ENCODE measurements at places on chromosomes 3 and 15.

GRCh38 chr3:186530415-186530814 is 13.8 kb downstream of the CRYGS start:
- no peak for DNase-seq

DNA sequence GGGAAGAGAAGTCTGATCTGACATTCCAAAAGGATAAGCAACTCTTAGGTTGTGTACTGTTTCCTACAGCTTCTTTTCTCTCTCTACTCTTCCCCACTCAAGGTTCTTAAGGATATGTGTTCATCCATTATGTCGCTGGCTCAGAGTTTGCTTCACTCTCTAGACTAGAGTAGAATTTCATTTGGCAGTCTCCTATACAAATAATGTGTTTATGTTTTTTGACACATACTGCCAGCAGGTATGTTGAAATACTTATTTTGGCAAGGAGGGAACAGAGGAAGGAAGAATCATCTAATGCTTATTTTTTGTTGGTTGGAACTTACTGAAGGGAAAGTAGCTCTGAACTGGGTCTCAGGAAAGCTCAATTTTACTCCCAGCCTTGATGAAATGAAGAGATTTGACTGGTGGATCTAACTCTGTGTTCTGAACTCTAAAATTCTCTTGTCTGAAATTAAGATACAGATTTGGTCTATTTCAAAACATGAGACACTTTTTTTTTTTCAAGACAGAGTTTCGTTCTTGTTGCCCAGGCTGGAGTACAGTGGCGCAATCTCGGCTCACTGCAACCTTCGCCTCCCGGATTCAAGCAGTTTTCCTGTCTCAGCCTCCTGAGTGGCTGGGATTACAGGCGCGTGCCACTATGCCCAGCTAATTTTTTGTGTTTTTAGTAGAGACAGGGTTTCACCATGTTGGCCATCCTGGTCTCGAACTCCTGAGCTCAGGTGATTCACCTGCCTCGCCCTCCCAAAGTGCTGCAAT is 7.6 kb upstream of the EMC3 start:
- DNase-seq: no peak

GRCh38 chr3:1692428-1692827 is 406.2 kb upstream of the CNTN4 start:
- no peak for DNase-seq

GRCh38 chr3:78434801-78435200 is 1333.0 kb downstream of the ROBO1 start:
- DNase-seq: no peak

GRCh38 chr3:140597792-140598191 is 80.1 kb upstream of the TRIM42 start:
- no peak for DNase-seq

DNA sequence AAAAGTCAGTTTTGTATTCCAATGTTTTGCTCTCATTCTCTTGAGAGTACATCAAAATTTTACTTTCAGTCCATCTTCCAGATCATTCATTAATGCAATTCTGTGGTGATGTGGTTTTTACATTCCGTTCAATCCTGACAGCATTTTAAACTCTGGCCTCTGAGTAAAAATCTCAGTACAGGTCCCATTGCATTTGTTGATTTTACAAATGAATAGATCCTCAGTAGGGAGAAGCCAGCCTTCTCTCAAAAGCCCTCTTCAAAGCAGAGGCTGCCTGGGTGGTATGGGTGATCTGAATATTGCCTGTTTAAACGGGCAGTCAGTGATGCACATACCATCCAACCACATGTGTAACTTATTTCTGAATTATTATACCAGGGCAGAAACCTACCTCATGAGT is 72.5 kb upstream of the TSC22D2 start:
- DNase-seq: no peak

DNA sequence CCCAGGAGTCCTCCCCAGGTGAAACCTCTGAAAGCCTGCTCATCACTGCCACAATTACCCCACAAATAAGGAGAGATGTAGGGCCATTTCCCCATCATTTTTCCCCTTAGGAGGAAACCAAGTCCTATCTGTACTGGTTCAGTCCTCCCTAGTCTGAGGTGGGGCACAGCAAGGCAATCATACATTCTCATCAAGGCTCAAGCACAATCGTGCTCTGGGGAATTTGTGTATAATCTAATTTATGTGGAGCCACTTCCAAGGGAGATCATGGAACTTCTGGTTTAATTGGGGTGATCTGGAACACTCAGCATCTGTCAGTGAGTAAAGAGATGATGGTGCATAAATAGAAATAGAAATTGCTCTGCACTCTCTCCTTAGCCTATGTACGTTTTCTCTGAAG is 546.9 kb downstream of the IGSF11 start:
- DNase-seq: no peak

DNA sequence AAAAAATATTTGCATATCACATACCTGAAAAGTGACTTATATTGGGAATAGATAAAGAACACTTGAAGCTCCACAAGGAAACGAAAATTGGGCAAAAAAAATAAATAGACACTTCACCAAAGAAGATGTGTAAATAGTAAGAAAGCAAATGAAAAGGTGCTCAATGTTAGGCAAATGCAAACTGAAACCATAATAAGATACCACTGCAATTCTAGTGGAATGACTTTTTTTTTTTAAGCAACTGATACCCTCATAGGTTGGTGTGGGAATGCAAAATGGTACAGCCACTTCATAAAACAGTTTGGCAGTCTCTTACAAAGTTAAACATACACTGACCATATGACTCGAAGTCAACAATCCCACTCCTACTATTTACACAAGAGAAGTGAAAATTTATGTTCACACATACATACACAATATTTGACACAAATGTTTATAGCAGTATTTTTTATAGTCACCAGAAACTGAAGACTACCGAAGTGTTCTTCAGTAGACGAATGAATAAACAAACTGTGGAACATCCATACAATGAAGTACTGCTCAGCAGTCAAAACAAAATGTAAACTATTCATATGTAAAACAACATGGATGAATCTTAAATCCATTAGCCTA is 176.3 kb downstream of the ZMAT3 start:
- DNase-seq: no peak

GRCh38 chr15:37219211-37219701 is 118.9 kb upstream of the MEIS2 start:
- no peak for DNase-seq

GRCh38 chr15:28885630-28886430 is at the start of gene APBA2:
Gene APBA2, plus strand, starts transcription at chr15:28885974. Its CDS starts 167,911 bp downstream, at chr15:29053885.
- peak; percentile 55 for DNase-seq

- DNase-seq: no peak
Measured at GRCh38 chr3:45078910-45079522, 52.9 kb downstream of the CLEC3B start.

- DNase-seq: no peak
Measured at GRCh38 chr3:107772016-107772415, 249.3 kb downstream of the BBX start.

DNA sequence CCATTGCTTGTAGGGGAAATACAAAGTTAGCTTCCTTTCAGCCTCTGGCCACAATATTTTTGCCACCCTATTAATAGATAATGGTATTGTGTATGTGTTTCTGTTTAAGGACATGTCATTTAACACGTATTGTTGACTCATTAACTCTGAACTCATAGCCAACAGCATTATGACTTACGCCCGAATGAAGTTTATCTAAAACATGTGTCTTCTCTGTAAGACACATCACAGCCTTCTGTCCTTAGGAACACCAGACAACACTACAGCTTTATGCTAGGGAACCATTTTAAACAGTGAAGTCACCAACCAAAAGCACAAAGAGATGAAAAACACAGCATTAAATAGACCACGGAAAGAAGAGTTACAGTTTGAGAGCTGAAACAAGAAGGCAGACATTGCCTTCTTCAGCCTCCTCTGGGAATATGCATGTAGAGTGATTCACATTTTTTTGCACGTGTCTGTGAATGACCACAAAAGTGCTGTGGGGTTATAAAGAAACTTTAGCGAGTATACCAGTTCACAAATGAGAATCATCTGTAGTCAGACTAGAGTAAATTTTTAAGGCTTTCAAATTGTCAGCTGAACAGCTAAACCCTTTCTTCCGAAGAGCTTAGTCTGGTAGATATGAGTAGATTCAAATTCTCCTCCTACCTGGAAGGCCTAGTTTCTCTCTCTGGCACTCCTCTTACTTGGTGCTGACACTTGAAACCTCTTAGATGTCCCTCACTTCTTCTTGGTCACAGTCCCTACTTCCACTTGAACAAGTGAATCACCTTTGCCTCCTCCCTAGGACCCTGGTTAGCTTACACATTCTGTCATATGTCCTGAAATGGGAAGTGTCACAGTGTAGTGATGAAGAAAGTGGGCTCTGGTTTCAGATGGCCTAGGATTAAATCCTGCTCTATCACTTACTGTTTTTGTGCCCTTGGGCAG is 32.2 kb downstream of the MCTP2 start:
- no peak for DNase-seq

- no peak for DNase-seq
Measured at GRCh38 chr3:76470285-76470684, 569.6 kb upstream of the ROBO2 start.
